Skin of body (tissue), 3 donors: ENCODE measurements at places on chromosomes 11 and 22. TPM values are rescaled to one million over a fixed set of nuclear protein-coding genes. Genes with fewer than 3 reads are reported as not detected.

DNA sequence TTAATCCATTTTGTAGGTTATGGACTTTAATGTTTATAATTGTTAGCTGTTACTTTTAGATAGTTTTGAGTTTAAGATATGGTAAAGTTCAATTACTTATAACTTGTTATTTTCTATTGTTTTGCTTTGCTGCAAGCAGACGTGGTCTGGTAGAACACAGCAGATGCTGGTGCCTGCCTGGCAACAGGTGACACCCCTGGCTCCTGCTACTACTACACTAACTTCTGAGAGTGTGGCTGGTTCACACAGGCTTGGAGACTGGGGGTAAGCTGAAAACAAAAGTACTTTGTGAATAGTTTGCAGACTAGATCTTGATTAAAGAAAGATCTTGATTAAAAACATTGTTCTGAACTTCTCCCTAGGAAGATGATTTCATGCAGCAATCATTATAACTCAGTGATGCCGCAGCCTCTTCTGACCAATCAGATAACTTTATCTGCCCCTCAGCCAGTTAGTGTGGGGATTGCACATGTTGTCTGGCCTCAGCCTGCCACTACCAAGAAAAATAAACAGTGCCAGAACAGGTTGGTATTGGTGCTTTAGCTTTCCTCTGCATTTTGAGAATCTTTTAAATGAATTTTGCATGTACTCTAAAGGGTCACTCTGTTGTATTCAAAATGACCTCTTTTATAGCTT, 90.4 kb downstream of the HIPK3 start:
- DNase-seq: no peak

GRCh38 chr11:1221848-1222311, 986 bp upstream of the MUC5B start:
- DNase-seq: no peak

DNA sequence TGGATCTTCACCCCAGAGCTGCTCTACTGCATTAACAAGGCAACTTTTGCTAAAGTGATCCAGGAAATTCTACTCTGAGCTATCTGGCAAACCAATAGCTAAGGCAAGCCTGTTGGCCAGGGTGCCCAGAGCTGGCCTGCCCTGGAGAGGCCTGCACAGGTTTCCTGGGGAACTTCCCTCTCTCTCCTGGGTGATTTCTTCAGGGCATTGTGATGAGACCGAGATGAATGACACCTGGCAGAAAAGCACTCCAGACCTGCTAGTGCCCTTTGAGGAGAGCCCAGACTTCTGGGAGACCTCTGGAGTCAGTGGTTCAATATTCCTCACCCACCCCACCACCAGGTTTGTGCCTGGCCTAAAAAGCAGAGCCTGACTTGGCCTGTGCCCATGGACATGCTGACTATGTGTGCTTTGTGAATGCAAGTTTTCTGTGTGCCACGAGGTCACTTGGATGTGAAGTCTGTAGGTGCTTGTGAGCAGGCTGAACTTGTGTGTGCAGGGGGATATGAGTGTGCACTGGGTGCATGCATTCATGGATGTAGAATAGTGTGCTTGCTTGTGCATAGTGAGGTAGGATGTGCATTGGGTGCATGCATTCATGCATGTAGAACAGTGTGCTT, 4.4 kb upstream of the APLNR start:
- no peak for DNase-seq

GRCh38 chr22:30310881-30311771, 15.6 kb downstream of the TBC1D10A start:
- no peak for DNase-seq

GRCh38 chr11:117919341-117919740, 9.9 kb downstream of the TMPRSS13 start:
- DNase-seq: no peak

DNA sequence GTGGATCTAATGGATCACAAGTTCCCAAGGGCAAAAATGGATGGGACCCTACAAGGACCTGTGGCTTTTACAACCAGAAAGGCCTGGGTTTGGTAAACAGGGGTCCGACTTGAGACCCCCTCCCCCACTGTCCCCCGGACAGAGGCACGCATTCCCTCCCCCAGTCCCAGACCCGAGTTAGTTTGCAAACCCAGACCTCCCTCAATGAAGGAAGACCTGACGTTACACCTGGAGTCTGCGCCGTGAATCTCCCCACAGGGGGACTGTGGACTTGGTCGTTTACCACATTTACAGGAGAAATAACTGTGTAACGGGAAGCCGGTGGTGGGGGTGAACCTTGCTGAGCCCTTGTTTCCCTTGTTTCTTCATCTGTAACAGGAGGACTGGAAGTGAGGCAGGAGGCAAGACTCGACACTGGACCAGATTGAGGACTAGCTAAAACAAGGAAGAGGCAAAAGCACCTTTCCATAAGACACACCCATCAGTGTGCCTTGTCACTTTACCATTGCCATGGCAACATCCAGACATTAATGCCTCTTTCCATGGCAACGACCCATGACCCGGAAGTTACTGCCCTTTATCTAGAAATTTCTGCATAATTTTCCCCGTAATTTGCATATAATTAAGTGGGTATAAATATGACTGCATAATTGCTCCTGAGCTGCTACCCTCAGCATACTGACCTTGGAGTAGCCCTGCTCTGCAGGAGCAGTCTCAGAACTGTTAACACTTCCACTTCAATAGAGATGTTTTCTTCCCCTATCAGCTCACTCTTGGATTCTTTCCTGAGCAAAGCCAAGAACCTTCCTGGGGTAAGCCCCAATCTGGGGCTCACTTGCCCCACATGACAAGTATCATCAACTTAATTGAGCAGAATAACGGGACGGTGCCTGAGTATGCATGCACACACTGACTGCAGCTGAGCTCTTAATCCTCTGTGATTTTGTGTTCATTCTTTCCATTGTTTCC, 25.4 kb downstream of the PDGFB start:
- no peak for DNase-seq

GRCh38 chr22:42353883-42354727, 78.1 kb downstream of the NFAM1 start:
- peak; percentile 38 for DNase-seq

GRCh38 chr11:57941875-57942274, 81.8 kb upstream of the OR9Q1 start:
- DNase-seq: no peak

- no peak for DNase-seq
Observed at GRCh38 chr11:18671246-18671645, 27.3 kb upstream of the TMEM86A start.

- no peak for DNase-seq
Observed at GRCh38 chr11:20315800-20316199, 47.7 kb upstream of the HTATIP2 start.

DNA sequence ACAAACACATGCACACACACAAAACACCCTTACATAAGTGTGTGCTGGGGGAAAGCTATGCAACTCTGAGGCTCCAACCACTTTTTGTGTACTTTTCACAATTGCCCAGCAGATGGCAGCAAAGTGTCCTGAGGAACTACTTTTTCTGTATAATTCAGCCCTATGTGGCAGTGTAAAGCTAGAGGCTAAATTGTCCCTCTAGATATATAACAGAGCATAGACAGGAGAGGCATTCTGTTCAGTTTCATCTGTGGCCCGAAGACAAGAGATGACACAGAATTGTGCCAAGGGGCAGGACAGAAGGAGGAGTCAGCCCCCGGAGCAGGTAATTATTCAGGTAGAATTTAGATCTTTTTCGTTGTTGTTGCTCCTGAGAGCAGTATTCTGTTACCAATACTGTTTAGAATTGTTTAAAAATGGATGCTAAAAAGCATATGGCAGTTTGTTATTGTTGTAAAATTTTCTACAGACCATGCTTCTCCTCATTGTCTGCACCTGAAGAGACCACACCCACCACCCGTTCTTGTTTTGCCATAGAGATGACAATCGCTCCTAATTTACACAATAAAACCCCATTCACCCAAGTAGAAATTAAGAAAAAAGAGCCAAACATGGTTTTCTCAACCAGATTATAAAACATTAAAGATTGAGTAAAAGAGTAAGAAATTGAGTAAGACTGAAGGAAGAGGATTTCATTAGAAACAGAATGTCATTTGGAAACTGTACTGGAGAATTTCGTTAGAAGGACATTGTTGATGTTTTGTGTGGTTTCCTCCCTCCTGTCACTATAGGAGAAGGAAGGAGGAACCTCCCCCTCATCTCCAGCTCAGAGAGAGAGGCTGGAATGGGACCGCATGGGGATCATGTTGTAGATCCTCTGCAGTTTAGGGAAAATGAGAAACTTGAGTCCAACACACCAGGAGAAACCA, 14.5 kb upstream of the MS4A7 start:
- DNase-seq: peak; percentile 12

GRCh38 chr11:114059984-114060391, 477 bp downstream of the ZBTB16 start:
- DNase-seq: no peak

DNA sequence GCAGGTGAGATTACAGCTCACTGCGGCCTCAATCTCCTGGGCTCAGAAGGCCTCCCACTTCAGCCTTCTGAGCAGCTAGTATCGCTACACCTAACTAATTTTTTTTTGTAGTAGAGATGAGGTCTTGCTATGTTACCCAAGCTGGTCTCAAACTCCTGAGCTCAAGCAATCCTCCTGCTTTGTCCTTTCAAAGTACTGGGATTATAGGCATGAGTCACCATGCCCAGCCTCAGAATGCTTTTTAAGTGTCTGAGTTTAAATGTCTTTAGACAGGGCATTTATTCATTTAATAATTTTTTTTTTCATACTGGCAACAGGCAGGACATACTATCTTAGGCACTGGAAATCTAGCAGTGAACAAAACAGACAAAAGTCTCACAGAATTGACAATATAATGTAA, 27.7 kb downstream of the LRP4 start:
- no peak for DNase-seq

DNA sequence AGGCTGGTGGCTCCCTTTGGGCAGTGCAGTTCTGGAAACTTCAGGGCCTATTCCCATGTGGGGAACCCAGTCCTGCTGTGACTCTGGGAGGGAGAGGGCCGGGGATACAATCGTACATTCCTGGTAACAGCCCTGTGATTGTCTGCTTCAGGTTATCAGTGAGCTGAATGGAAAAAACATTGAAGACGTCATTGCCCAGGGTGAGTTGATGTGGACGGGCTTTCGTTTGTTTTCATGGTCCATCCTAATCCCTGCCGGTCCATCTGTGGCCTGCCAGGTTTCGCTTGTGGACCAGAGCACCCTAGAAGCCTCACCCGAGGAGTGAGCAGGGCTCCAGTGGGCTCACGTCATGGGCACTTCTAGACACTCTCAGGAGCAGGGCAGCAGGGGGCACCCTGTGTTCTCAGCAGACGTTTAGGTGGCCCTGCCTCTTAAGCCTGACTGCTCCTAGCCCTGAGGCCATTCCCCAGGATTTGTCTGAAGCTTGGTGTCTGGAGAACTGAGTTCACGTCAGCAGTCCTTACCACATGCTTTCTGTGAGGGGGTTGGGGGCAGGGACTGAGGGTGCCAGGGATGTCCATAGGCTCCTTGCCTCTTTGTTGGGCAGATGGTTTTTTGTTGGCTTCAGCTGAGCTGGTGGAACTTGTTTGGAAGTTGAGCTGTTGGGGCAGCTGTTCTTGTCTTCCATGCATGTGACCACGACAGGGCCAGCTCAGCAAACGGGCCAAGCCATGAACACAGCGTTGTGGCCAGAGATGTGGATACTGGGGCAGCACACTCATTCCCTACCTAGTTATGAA, 1.9 kb downstream of the RPLP2 start:
- DNase-seq: no peak

GRCh38 chr11:132520199-132520598, 1012.1 kb downstream of the OPCML start:
- DNase-seq: no peak

The TRIM49 gene
- not detected for total RNA-seq

- no peak for DNase-seq
Observed at GRCh38 chr11:63843041-63843440, 4.1 kb downstream of the MARK2 start.

The RELT gene
- total RNA-seq: 4.3 TPM

GRCh38 chr11:1543606-1544263, 28.3 kb downstream of the DUSP8 start:
- no peak for DNase-seq

GRCh38 chr22:23569716-23570115, 10.4 kb downstream of the IGLL1 start:
- no peak for DNase-seq

- no peak for DNase-seq
Observed at GRCh38 chr11:44944181-44944852, 6.4 kb downstream of the TP53I11 start.

GRCh38 chr11:129828301-129828836, 12.7 kb downstream of the TMEM45B start:
- no peak for DNase-seq
